Fibroblast of upper back skin (primary cell): ENCODE measurements at places on chromosomes 11 and 22.
A peak's percentile ranks its signal among the peaks of the same experiment; 100 is the strongest.

DNA sequence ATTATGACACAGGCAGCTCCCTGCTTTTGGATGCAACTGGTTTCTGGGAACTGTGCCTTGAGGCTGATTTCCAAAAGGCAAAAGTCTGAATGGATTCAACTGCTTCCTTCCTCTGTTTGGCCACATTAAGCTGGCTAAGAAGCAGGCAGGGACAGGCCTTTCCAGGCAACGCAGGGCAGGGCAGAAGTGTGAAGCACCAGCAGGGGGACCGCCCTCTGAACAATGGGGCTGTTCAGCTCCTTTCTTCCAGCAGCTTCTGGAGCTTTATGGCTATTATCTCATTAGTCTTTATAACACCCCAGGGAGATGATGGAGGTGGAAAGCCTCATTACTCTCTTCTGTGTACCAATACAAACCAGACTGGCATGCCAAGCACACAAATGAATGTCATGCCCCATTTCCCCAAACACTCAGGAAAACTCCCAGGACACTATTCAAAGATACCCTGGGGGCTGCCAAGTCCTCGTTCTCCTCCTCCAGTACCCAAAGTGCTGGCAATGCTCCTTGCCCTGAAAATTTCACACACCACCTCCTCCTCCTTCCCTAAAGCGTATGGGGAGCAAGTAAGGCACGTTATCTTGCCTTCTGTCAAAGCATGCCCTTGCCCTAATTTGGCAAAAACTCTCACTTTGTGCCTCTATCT, 21.3 kb downstream of the MORC2 start:
- no peak for DNase-seq

DNA sequence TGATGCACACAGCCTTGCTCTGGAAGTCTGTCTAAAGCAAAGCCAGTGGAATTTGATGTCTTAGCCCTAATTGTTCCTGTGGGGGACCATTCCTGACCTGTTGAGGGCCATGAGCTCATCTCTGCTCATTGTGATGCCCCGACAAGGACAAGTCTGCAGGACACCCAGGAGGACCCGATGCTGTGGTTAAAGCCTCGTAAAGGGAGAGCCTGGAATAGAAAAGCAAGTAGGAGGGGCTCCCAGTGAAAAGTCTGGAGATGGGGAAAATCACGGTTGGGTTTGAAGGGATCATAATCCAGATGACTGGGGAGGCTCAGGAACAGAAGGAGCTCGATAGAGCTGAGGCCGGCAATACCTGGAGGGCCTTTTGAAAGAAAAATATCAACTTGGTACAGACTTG, 98.5 kb upstream of the RAG2 start:
- no peak for DNase-seq

- peak; percentile 49 for DNase-seq
These were observed 21.8 kb downstream of the NUMA1 start for GRCh38 chr11:72058416-72059034.

GRCh38 chr11:14106303-14107049, 144.0 kb downstream of the SPON1 start:
- no peak for DNase-seq

DNA sequence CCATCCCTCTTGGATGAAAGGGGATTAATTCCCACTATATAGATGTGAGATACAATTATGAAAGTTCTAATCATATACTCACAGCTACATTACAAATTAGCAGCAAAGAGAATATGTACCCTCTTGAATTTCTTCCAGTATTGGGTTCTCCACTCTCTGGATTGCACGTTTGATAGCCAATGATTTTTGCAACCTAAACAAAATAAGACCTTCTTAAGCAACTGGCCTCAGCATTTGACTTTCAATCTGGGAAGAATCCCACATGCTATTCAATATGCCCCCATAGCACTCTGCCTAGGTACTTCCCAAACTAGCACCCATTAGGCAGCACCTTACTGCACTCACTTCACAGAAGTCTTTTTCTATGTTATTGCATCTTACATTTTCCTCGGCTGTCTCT, 55.8 kb downstream of the ETS1 start:
- DNase-seq, result no peak

DNA sequence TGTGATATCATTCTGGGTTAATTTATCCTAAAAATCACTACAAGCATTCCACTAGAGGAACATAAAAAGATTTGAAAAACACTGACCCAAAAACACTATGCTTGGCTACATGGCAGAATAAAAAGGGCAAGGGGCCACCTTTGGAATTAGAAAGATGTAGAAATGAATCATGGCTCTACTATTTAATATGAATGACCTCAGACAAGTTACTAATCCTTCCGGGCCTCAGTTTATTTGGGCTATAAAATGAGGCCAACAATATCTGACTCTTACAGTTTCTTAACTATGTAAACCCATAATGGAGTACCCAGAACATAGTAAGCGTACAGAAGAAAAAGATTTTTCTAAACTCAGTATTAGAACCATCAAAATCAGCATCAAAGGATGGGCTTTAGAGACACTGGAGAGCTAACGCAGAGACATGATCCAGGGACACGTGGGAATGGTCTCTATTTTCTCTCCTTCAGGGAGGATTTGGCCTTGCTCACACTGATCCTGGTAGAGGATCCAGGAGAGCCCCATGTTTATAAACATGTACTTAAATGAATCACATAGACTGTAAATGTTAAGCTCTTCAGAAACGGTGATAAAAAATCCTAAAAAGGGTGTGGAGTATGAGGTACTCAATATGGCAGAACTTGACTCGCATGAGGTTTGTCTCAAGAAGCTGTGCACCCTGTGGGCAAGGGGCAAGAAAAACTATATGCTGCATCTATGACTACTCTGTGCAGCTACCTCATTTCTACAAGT, 288.4 kb upstream of the PITPNB start:
- DNase-seq, result peak; percentile 28
